Effector CD8-positive, alpha-beta T cell (primary cell): ENCODE measurements at places on chromosomes 13 and 19.
A peak's percentile ranks its signal among the peaks of the same experiment; 100 is the strongest.

- no peak for DNase-seq
These were observed 85.7 kb downstream of the CYSLTR2 start for GRCh38 chr13:48739386-48739964.

DNA sequence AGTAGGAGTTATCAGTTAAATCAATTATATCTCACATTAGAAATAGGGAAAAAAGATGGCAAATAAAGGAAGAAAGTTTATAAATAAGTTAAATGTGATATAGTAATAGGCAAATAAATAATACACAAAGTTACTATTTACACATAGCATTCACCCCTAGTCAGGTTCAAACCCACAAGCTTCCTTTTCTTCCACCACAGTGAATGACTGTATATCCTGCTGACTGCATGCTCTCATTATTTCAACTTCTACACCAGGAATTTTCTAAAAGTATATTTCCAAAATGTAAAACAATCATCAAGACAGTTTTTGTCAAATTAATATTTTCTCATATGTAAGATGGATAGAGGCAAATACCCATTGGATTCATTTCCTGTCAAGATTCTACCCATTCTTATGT, 548.6 kb upstream of the SLITRK5 start:
- no peak for DNase-seq

GRCh38 chr19:11519138-11519537, 9.8 kb downstream of the ECSIT start:
- no peak for DNase-seq

- DNase-seq = no peak
These were observed 89.0 kb upstream of the CSNK1A1L start for GRCh38 chr13:37194428-37194861.

- no peak for DNase-seq
These were observed 20.4 kb upstream of the GNA15 start for GRCh38 chr19:3115411-3115810.

DNA sequence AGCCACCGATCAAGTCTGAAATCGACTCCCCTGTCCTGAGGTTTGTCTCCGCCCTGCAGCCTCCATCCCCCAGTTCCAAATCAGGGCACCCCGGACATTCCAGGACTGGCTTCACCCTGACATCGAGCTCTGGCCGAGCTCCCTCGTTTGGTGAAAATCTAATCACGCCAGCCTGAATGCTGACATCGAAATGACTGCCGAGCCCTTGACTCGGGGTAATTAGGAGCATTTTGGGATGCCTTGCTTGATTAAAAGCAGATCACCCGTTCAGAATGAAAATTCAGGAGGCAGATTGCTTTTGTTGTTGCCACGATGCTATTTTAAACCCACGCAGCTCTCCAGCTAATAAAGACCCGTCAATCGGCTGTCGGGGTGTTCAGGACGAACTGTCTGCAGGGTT, 34.3 kb downstream of the ZNRF4 start:
- no peak for DNase-seq

GRCh38 chr19:54461210-54461609, 2.4 kb downstream of the LENG9 start:
- DNase-seq = no peak

DNA sequence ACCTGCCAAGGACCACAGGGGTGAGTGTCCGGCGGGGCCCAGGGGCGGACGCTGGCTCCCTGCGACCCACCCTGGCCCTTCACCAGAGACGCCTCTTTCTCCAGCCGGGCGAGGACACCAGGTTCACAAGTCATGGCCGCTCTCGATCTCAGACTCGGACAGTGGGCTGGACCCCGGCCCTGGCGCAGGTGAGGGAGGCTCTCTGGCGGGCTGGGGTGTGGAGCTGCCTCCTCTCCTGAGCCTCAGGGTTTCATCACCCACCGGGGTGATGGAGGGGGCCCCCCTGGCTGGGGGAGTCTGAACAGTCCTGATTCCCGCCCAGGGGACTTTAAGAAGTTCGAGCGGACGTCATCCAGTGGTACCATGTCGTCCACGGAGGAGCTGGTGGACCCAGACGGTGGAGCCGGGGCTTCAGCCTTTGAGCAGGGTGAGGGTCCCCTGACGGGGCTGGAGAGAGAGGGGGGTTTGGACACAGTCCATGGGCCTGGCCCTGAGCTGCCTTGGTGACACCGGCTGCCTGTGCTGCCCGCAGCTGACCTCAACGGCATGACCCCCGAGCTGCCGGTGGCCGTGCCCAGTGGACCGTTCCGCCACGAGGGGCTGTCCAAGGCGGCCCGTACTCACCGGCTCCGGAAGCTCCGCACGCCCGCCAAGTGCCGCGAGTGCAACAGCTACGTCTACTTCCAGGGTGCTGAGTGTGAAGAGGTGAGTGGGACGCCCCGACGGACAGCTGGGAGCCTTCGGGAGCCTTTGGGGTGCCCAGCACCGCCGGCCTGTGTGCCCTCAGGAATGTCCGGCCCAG, 13.6 kb downstream of the ARHGAP45 start:
- DNase-seq = no peak

DNA sequence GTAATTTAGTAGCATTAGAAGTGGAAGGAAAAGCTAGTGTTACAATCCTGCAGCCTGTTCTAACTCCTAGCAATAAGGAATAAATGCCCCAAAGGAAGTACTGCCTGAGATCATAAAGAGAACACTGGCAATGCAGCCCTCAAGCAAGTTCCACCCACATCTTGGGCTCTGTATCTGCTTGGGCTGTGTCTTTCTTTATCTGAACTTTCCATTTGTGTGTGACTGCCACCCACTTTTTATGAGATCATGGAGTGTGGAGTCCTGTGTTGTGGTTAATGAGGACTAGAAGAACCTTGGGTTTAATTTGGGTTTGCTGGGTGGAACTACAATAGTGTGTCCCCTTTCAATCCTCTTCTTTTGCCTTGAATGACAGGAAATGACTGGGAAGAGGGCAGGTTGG, 38.2 kb downstream of the RFXAP start:
- no peak for DNase-seq

GRCh38 chr13:112688560-112689302, 1.1 kb upstream of the ATP11A start:
- no peak for DNase-seq

DNA sequence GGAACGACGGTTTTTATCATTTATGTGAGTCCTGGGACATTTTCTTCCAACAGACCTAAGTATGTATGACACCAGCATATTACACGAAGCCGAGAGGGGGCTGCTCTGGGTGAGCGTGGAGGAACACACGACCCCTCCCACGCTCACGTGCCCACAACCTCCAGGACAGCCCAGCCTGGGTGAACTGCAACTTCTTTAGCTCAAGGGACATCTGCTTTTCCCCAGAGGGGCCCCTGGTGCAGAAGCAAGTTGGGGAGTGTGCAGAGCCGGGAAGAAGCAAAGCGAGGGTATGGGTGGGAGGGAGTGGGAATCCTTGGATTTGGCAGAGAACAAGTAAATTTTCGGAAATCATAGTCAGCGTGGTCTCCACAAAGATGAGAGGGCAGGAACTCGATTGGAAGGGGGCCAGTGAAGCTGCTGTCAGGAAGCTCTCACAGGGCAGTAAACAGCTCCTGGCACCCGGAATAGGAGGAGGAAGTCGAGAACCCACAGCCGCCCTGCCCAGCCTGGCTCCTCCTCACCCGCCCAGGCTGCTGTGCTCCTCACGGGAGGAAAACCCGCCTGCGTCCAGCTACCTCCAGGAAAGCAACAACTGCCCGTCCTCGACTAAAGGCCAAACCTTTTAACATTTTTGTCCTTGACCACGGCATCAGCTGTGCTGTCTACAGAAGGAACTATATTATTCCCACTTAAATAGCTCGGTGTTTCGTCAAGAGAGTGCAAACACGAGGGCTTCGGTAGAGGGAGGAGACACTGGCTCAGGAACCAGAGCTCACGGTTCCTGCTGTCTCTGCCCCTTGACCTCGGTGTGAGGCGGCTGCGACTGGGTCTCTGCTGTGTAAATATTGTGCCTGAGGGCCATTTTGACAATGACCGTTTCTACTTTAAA, 17.2 kb upstream of the CFAP97D2 start:
- DNase-seq = no peak

GRCh38 chr13:109346060-109346459, 440.3 kb downstream of the IRS2 start:
- DNase-seq = no peak

DNA sequence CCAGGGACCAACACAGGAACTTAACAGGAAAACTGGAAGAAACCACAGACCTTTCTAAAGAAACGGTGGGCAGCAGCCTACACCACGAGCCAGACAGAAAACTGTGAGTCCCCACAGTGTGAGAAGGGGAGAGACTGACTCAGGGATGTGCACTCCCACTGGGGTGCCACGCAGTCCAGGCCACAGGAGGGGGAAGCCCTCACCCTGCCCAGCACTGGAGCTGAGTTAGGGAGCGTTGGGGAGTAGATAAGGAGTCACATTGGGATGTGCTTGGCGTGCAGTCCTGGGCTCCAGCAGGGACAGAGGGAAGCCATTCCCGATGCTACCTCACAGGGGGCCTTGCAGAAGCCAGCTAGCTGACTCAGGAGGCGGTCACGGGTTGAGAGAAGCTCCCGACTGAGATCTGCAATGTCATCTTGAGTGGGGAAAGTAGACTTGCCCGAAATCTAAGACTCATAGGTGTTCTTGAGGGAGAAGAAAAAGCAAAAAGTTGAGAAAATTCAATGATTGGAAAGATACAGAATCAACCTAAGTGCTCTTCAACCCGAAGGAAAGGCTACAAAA, 17.3 kb downstream of the SIGLEC8 start:
- DNase-seq = no peak

DNA sequence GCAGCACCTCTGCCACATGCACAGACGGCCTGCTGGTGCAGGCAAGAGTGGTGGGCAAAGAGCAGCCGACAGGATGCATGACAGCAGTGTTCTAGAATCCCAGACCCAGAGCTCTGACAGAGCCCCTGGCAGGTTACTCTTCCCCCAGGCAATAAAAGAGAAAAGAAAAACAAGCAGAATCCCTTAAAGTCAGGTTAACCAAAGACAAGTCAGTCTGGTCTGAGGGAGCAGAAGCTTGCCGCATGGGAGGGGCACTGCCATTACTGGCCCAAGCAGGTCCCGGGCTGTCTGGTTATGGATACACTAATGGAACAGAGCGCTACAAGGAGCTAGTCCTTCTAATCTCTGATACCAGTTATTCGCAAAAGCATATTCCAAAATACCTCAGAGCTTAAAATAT, 36.1 kb upstream of the DOCK9 start:
- DNase-seq = no peak

- peak; percentile 72 for DNase-seq
These were observed 34.9 kb upstream of the TPM4 start for GRCh38 chr19:16041299-16041990.

GRCh38 chr19:48443256-48443655, 2.5 kb upstream of the GRWD1 start:
- DNase-seq = no peak

DNA sequence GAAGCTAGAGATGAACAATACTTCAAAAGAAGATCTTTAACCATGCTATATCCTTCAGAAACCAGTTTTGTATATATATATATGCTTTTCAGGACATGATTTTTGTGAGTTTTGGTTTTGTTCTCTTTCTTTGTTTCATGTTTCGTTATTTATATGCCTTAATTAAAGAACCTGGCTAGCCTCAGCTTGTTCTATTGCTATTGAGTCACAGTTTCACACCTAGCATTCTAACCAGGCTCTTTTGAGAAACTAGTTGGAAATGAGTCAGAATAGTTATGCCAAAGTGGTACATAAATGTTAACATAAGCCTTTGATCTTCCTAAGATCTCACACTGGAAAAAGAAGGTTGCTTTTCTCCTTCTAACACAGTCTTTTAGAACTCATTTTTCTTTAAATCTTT, 1925.2 kb downstream of the OLFM4 start:
- no peak for DNase-seq

DNA sequence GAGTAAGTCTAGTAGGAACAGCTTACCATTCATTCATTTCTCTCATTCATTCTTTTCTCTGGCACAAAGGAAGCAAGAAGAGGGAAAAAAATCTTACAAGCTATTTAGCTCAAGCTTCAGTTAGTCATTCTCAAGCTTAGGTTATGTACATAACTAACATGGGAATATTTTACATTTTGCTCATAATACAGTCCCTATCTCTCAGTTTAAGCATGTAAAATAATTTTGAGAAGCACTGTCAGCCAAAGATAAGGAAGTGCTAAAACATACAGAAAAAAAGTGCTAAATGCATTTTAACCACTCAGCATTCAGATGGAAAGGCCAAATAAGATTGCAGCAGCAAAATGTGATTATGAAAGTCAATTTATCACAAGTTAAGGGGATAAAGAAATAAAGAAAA, 7.9 kb downstream of the RBM26 start:
- no peak for DNase-seq

GRCh38 chr19:40693896-40694295, 3.4 kb upstream of the NUMBL start:
- DNase-seq = no peak

- DNase-seq = no peak
These were observed at the start of gene KLK12 for GRCh38 chr19:51034704-51035103. Gene KLK12, minus strand, starts transcription at chr19:51035002. Its CDS starts 381 bp downstream, at chr19:51034621.

DNA sequence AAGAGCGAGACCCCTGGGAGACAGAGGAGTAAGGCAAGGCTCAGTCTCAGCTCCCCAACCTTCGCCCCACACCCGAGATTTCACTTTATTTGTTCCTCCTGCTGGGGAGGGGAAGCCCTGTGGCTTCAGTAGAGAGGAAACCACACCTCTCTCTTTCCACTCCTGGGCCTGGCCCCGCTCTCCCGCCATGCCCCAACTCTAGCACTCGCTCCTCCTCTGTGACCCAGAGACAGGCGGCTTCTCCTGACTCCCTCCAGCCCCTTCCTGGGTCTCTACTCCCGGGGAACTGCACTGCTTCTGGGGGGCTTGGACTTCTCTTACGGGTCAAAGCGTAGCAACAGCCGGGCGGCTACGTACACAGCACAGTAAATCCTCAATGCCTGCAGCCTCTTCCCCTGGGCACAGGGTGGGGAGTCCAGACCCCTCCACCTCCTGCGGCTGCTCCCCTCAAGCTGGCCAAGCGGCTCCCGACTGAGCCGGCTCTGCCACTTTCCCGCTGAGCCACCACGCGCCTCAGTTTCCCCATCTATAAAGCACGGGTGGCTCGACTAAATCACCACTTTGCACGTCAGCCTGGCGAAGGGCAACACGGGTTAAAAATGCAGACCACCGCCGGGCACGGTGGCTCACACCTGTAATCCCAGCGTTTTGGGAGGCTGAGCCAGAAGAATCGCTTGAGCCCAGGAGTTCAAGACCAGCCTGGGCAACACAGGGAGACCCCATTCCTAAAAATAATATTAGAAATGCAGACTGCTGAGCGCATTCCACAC, 1.4 kb downstream of the RNF126 start:
- DNase-seq = peak; percentile 35

DNA sequence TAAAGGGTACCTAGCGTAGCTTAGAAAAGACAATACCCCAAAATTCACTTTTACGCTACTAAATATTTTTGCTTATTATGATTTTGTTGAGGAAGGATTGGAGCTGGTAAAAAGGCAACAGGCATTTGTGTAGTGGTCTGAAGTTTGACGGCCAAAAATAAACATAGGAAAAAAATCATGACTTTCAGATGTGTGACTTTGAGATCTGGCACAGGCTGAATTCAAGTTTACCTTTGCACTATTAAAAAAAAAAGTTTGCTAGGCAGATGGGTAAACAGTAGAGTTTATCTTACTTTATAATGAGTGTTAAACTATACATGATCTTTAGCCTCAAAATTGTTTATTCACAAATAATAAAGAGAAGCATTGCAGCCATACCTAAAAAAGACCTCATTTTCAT, 24.3 kb upstream of the INTS6 start:
- no peak for DNase-seq

GRCh38 chr13:93620181-93620765, 393.7 kb downstream of the GPC6 start:
- DNase-seq = no peak
